ENCODE measurements at places on chromosomes 3 and 15.

- DNase-seq, result no peak
Measured at GRCh38 chr3:160927620-160928019, 171.6 kb downstream of the PPM1L start.

- DNase-seq, result no peak
Measured at GRCh38 chr3:161270991-161271390, 49.9 kb downstream of the NMD3 start.

DNA sequence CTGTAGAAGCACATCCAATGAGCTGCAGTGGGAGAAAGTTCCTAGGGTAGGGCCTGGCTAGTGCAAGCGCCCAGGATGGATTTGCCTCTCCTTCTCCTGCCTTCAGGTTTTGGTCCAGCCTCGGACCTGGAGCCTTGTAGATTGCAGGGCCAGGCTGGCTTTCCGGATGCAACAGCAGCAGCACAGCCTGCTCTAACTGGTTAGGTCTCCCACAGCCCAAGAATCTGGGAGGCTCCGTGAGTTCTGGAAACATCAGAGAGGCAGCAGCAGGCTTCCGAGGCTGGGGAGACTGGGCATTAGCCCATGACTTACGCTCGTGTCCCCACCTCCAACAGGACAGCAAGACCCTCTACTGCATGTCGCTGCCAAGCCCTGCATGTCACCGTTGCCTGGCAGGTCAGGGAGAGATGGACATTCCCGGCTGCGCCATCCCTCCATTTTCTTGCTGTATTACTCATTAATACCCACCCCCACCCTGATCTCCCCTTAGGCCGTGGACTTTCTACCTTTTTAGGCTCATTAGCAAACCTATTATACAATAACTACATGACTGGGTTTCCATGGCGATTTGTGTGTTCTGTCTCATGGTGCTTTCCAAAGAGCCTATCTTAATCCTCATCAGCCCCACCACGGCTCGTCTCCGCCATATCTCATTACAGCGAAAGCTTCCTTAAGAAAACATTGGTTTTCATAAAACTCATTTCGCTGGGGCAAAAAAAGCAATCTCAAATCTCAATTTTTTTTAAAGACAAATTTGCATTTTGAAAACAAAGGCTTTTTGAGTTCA lies 40.9 kb upstream of the RGMA start:
- no peak for DNase-seq

GRCh38 chr3:39185326-39185958 lies 7.0 kb downstream of the XIRP1 start:
- no peak for DNase-seq

- DNase-seq, result no peak
Measured at GRCh38 chr3:111434941-111435622, 106.9 kb upstream of the CD96 start.

DNA sequence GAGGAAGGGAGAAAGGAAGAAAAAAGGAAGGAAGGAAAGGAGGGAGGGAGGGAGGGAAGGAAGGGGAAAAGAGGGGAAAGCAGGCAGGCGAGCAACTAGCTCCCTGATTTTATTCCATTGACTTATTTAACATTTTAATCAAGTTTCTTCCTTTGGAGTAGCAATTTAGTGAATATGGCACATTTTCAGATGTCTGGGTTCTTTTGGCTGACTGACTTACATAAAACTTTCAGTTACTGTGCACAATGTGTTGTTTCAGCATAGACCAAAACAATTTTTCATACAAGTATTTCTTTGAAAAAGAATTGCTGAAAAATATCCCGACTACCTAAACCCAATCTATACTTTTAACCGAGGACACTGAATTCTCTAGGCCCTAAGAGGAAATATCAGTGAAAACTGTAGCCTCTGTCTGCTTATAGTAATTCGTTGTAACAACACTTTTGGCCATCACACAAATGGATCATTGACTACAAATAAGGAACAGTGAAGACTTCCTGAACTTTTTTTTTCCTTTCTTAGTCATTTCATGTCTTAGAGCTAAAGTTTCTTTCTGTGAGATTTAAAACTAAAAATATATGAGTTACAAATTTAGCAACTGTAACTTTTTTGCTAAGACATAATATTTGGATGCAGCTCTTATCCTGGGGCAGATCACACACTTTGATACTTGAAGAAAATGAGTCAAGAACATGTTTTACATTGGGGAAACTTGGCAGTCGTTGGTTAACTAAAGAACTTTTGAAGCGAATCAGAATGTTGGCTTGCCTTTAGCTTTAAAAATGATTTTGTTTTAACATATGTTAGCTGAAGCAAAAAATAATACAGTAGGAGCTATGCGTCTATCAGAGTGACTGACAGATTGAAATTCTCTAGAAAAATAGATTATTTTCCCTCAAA lies 79.6 kb downstream of the SOX2 start:
- no peak for DNase-seq

GRCh38 chr3:113266738-113267137 lies 55.4 kb downstream of the BOC start:
- no peak for DNase-seq

DNA sequence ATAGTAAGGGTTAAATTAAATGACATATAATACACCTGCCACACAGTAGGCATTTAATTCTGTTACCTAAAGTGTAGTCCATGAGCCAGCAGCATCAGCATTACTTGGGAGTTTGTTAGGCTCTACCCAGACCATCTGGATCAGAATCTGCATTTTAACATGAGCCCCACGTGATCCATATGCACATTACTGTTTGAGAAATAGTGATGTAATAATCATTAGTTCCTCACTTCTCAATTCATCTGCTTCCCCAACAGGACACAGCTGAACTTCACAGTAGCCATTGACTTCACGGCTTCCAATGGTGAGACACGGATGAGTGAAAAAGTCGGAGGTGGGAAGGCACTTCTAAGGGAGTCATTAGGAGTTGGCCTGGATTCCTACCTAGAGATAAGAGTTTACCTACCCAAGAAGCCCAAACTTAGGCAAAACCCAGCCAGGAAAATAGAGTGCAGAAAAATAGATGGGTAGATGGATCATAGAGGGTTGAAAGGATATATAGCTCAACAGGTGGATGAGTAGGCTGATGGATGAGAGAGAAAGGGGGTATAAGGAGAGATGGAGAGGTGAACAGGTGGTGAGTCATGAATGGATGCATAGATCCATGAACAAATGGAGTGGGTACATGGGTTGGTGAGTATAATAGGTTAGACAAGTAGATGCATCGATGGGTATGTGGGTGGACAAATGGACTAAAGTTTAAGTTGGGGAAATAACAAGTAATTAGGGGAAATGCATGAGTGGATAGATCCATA lies 13.3 kb downstream of the CPNE9 start:
- no peak for DNase-seq

DNA sequence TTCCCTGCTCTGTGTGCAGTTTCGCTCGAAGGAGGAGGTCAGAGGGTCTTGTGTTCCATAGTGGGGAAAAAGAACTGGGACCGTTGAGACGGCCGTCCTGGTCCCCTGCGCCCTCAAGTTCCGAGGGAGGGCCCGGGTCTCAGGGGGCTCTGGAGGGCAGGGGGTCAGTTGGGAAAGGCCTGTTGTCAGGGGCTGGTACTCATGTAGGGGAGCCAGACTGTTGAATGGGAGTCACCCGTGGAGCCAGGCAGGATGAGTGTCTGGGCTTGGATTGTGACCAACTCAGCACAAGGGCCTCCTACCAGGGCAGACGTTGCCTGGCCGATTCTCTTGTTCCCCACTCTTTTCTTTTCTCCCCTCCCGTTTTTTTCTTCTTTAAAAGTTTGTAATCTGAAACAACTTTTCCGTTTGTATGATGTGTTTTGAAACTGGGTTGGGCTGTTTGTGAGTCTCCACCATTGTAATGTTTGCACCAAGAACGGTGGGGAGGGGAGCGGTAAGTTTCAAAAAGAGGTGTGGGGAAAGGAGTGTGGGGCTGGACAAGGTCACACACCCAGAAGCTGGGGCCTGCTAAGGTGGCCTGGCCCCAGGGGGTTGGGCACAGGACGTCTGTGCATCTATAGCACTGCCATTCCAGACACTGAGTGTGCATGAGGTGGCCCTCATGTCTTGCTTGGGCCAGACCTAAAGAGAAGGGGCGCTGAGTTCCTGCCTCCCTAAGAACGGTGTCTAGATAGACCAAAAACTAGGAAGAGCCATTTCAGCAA lies 1.1 kb downstream of the CMTM7 start:
- no peak for DNase-seq

DNA sequence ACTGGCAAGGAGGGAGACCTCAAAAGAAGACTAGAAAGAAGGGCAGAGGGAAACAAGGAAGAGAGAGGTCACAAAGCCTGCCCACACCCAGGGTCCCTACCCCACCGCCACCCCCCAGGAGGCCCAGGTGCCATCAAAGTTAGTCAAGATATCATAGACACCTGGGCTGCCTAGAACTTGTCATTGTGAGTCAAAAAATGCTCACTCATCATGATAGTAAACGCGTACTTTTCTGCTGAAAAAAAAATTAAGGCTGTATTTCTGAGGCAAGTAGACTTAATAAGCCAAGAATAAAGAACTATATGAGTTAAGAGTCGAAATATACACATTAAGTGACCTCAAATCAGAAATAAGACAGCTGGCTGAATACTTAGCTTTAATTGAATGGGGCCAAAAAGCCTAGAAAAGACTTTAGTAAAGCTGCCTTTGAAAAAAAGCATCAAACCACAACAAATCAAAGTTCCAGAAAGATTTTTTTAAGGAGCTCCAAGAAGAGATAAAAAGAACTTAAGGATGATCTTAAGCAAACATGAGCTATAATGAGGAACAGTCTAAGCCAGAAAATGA lies 415.5 kb upstream of the PPP2R3A start:
- no peak for DNase-seq

GRCh38 chr15:64191971-64192830 lies 29.4 kb upstream of the PPIB start:
- no peak for DNase-seq

All from CMK (cell line).